ENCODE measurements at places on chromosomes 16 and 17.

- no peak for DNase-seq
Observed at GRCh38 chr17:31225831-31226230, 71.2 kb downstream of the OMG start.

DNA sequence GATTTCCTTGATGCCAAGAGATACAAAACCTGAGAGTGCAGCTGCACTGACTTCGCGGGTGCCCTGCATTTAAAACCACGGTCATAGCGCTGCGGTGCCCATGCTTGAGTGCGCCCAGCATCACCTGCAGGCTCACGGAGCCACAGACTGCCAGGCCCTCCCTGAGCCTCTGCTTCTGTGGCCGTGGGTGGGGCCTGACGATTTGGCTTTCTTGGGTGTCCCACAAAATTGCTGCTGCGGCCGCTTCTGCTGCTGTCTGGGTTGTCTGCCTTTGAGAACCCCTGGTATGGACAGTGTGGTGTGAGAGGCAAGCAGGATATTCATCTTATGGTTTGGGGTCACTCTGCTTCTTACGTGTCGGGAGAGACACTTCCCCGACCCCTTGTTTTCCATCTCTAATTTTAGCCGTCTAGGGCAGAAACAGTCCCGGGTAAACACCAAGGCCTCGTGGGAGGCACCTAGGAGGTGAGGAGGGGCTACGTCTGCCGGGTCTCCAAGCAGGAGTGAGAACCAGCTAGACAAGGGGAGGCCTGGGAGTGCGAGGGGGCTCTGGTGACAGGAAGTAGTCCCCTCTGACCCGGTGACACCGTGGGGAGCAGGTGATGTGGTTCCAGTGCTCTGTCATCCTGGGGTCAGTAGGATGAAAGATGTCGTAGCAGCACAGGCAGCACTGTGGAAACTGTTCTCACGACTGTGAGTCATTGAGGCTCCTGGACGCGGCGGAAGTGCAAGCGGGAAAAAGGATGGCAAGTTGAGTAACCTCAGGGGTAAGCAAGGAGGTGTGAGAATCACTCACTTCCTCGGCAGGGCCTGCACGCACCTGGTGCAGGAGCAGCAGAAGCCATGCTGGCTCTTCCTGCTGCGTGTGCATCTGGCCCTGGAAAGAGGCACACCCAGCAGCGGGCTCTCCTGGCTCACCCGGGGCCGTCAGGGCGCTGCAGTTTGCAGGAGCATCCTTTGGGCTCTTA lies 176.3 kb downstream of the RPTOR start:
- DNase-seq: no peak

DNA sequence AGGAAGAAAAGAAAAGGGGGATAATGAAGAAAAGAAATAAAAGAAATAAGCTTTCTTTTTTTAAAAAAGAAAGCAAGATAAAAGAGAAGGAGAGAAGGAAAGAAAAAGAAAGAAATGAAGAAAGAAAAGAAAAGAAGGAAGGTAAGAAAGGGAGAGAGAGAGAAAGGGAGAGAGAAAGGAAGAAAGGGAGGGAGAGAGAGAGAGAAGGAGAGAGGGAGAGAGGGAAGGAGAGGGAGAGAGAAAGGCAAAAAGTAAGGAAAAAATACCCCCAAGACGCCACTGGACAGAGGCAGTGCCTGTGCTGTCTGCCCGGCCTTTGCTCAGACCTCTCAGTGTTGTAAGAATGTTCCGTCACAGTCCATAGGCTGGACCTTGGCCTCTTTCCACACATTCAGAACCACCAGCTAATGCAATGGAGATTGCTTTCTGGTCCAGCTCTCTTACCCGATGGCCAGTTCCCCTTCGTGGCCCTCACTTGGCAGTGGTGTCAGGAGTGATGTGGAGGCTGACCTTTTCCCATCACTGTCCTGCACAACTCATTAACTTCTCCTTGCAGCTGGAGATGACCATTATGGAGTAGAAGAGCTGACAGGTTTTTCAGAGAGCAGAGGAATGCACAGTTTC lies 14.3 kb upstream of the HNF1B start:
- DNase-seq: no peak

DNA sequence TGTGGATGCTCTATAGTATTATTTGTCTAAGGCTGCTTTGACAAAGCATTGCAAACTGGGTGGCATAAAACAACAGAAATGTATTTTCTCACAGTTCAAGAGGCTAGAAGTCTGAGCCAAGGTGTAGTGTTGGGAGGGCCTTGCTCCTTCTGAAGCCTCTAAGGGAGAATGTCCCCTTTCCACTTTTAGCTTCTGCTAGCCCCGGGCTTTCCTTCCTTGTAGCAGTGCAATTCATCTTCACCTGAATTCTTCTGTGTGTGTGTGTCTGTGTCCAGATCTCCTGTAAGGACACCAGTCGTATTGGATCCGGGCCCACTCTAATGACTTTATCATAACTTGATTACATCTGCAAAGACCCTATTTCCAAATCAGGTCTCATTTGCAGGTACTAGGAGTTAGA lies 18.1 kb downstream of the KCNJ16 start:
- no peak for DNase-seq

- no peak for DNase-seq
Observed at GRCh38 chr16:7113395-7113794, 219.2 kb upstream of the RBFOX1 start.

DNA sequence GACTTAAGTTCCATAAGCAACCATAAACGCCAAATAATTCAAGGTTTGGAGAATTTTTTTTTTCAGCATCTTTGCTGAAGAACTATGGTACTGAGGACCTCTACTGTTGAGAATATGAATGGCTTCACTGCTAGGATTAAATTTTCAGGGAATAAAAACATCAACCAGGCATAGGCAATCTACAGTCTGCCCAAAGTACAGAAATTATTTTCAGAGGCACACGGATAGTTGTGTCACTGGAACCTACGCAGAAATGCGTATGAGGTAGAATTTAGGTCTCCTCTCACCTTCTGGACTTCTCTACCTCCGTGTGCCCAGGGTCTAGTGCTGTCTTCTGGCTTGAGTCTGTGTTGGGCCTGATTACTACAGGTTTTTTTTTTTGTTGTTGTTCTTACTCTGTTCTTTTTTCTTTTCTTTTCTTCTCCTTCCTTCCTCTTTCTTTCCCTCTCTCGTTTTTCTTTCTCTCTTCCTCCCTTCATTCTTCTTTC lies 39.7 kb downstream of the NACA2 start:
- DNase-seq: no peak

GRCh38 chr17:80371196-80371595 lies 43.8 kb upstream of the ENDOV start:
- DNase-seq: no peak

GRCh38 chr16:11084484-11084875 lies 140.1 kb downstream of the CLEC16A start:
- no peak for DNase-seq

DNA sequence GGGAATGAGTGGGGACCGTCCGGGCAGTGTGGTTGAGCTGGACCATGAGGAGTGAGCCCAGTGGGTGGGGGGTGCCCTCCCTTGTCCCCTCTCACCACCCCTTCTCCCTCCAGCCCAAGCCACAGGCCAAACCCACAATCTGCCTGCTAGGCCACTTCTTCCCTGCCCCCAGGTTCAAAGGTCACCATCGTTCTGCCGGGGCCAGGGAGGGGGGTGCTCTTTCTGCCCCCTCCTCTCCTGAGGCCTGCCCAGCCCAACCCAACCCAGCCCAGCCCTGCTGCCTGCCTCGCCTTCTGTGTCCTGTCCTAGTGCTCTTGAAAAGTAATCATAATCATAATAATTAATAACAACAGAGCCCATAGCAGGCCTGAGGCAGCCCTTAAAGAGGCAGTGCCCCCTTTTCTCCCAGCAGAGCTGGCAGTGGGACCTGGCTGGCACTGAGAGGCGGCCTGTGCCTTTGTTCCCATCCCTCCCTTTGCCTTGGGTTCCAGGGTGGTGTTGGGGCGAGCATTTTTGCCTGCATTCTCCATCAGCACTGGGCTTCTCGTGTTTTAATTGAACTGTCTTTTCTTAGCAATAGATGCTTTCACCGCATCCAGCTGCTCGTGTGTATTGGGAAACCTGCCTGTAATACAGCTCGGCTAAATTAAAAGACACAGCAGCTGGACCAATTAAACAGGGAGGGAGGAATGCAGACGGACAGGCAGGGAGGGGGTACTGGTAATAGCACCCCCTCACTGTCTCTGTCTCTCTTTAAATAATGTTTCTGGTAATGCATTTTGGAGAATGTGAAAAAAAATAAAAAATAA lies 46.8 kb downstream of the SREBF1 start:
- DNase-seq: no peak

DNA sequence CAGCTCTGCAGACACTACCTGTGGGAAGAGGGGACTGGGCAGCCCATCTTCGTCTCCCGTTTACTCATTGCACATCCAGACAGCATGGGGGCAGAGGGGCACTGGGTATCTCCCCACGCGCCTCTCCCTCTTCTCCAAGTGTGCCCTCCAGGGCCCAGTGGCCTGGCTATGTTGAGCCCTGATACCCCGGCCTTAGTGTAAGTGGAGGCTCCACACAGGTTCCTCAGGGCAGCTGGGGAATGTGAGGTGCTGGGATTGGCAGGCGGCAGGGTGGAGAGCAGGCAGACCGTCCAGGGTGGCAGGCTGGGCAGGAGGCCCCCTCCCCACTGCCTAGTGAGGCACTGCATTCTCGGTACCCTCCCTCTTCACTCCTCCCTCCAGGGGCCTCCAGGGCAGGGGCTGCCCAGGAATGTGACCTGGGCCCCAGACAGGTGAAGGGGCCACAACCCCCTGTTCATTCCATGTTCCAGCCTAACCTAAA lies 13.2 kb upstream of the NAGLU start:
- no peak for DNase-seq

DNA sequence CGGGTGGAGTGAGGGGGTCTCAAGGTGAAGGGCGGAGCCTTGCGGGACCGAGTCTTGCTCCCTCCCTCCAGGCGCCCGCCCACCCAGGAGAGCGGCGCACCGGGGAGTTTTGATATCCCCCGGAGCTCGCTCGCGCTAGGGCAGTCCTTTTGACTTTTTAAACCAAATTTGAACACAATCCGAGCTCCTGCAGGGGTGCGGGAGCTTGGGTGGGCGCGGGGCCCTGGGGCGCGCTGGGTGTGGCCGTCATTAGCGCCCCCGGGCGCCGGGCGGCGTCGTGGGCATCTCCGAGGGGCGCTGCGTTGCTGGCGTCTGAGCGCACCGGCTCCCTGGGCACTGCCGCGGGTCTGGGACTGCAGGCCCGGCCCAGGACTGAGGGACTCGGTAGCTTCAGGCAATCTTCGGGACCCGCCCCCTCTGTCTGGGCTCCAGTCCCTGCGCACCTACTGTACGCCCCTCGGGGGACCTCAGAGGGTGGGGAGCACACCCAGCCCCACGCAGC lies 10.9 kb downstream of the MAF start:
- DNase-seq: no peak

DNA sequence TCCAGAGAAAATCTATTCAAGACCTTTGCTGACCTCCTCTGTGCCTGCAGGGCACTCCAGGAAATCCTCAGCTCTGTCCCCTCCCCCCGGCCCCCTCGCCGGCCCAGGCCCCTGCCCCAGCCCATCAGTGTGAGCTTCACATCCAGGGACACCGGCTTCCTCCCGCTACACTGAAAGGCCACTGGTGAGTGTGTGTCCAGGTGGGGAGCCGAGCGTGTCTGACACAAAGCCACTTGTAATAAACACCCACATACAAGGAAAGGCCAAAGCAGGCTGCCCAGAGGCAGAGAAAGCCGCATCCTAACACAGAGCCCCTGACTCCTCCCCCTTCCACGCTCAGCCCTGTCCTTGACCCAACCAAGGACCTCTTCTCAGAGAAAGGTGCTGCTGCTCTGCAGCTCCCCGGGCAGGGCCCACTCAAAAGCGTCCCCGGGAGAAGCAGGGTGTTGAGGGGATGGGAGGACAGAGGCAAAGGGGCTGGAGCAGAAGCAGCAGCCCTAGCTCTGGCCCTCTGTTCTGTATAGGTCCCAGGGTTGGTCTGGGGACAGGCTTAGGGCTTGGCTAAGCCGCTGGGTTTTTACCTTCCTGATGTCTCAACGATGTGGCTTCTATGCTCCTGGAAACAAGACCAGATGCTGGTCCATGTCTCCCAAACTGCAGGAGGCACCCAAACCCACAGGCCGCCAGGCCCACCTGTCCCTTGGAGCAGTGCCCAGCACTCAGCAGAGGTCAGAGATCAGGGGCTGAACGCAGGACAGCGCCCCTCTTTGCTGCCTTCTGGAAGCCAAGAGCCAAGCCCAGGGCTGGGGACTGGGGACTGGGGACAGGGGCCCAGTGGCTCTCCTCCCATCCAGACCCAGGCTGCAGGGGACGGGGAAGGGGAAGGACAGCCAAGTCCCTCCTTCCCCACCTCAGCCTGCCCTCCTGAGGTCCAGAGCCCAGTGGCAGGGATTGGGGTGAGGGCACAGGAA lies 15.3 kb downstream of the MNT start:
- DNase-seq: no peak

- no peak for DNase-seq
Observed at GRCh38 chr17:55830699-55831471, 80.0 kb downstream of the PCTP start.

GRCh38 chr17:5591966-5592365 lies 7.7 kb upstream of the NLRP1 start:
- no peak for DNase-seq

DNA sequence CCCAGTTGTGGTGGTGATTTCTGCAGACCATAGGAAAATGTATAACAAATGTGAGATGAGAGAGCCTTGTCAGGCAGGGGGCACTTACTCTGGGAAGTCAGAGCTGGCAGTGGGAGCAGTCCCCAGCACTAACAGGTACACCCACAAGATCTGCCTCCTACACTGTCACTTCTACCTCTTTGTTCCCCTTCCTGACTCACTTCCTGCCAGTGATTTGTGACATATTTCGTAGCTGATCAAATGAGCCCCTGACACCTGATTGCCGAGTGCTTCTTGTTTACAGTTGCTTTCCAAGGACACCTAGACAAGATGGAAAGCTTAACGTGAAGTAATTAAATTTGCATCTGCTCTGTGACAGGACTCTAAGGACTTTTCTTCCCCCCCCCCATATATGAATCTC lies 40.5 kb downstream of the FTO start:
- no peak for DNase-seq

- DNase-seq: no peak
Observed at GRCh38 chr17:78318407-78318806, 41.5 kb downstream of the SOCS3 start.

DNA sequence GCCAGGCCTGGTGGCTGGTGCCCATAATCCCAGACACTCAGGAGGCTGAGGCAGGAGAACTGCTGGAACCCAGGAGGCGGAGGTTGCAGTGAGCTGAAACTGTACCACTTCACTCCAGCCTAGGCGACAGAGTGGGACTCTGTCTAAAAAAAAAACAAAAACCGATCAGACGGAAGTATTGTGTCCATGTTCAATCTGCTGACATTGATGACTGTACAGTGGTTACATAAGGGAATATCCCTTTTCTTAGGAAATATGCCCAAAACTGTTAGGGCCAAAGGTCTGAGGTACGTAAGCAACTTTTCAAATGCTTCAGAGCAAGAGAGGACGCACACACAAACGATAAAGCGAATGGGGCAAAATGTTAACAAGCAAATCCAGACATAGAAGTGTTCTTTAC lies 69.8 kb upstream of the DNAH17 start:
- DNase-seq: no peak

DNA sequence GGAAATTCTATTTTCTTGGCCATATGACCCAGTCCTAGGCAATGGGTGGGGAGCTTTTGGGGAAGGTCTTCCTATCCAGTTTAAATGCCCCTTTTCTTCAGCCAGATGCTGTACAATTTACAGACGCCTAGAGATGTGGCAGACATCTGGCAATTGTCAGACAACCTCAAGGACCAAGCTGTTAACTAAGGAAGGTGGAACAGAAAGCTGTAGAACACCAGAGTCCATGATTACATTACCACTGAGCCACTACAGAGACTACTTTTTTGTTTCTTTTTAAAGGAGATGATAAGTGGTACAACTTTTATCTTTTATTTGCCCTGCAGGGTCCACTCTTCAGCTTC lies 21.1 kb upstream of the CORO6 start:
- no peak for DNase-seq

GRCh38 chr17:62587554-62587953 lies 39.9 kb upstream of the MRC2 start:
- no peak for DNase-seq
